ENCODE measurements at places on chromosomes 3 and 15.

DNA sequence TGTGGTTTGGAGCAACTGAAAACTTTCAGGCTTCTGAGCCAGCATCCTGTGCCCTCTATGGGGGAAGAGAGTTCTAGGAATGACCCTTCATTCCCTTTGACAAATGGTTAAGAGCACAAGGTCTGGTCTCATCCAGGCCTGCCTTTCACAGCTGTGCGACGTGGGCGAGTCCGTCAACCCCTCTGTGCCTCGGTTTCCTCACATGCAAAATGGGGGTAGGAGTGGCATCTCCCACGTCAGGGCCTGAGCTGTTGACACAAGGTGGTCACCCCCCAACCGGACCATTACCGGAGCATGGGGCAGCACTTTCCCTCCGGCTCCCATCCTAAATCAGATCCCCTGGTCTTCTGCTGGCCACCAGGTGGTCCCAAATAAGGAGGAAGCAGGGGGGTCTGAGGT is 70.4 kb downstream of the ATP2B2 start:
- no peak for DNase-seq

DNA sequence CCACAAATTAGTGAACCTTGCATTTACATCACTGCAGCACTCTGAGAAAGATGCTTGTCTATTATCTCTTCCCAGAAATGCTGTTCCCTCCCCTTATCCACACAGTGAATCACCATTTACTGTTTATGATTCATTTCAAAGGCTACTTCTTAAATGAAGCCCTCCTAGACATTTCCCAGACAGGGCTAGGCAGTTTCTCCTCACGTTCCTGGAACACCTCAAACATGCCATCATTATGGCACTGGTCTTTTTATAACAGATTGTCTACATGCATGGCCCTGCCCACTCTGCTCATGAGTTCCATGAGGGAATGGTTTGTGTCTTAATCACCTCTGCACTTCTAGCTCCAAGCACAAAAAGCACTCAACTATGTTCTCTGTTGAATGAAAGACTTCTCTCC is 32.2 kb upstream of the TM2D3 start:
- no peak for DNase-seq

GRCh38 chr15:62940755-62941361 is 101.7 kb upstream of the TPM1 start:
- no peak for DNase-seq

- DNase-seq: peak; percentile 31
Observed at GRCh38 chr15:91055548-91056331, 33.3 kb upstream of the VPS33B start.

GRCh38 chr3:165192610-165193192 is 3.5 kb downstream of the SLITRK3 start:
- DNase-seq: no peak

DNA sequence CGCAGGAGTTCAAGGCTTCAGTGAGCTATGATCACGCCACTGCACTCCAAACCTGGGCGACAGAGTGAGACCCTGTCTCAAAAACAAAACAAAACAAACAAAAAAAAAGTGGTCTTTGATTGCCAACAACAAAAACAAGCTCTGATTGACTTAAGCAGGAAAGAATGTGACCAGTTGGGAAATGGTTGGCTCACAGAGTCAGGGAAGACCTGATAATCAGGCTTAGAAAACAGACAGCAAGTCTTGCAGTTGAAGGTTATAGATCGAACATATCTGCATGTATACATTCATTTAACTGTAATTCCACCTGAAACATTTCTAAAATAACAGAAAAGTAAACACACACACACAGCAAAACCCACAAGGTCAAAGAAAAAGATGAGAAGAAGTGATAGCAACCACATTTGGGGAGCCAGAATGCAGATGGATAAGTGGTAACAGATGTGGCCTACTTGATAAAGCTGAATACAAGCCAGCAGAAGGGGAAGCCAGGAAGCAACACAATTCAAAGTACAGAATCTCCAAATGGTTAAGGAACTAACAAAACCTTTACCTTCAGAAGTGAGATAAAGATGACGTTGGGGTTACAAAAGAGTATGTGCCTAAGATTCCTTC is 699.9 kb upstream of the ZNF385D start:
- no peak for DNase-seq

DNA sequence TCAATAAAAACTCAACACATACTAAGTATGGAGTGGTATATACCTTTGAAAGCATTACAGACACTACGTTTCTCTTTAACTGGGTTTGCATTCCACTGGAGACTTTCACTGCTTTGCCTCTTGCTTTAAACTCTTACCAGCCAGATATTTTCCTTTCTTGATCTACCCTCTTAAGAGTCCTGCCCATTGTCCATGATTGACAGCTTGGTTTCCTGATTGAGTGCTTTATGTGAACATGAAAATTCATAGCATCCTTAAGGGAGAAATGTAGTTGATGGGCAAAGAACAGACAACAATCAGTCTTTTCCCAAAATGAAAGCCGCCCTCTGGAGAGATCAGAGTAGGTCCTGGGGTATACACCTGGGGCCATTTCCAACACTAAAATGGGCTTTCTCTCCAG is 78.6 kb downstream of the PTPRG start:
- DNase-seq: no peak

DNA sequence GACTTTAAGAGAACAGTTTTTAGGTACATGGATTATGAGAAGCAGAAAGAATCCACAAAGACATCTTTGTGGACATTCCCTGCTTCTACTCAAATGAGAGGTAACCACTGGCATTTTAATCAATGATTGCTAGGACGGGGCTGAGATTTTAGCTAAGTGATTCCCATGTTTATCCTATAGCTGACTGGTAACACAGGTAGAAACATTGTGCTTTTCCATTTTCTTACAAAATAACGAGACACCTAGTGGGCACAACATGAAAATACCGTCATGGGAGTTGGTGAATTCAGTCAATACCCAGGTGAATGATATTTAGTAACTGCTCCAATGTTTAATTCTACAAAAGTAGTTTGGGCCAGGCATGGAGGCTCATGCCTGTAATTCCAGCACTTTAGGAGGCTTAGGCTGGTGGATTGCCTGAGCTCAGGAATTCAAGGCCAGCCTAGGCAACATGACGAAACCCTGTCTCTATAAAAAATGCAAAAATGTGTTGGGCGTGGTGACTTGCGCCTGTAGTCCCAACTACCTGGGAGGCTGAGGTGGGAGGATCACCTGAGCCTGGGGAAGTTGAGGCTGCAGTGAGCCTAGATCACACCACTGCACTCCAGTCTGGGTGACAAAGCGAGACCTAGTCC is 37.2 kb upstream of the DENND4A start:
- DNase-seq: peak; percentile 70

GRCh38 chr15:35557544-35557943 is 11.6 kb upstream of the DPH6 start:
- DNase-seq: peak; percentile 83

GRCh38 chr3:135125171-135125801 is 330.2 kb downstream of the EPHB1 start:
- DNase-seq: no peak

GRCh38 chr15:68789091-68789490 is 31.6 kb downstream of the ANP32A start:
- no peak for DNase-seq

DNA sequence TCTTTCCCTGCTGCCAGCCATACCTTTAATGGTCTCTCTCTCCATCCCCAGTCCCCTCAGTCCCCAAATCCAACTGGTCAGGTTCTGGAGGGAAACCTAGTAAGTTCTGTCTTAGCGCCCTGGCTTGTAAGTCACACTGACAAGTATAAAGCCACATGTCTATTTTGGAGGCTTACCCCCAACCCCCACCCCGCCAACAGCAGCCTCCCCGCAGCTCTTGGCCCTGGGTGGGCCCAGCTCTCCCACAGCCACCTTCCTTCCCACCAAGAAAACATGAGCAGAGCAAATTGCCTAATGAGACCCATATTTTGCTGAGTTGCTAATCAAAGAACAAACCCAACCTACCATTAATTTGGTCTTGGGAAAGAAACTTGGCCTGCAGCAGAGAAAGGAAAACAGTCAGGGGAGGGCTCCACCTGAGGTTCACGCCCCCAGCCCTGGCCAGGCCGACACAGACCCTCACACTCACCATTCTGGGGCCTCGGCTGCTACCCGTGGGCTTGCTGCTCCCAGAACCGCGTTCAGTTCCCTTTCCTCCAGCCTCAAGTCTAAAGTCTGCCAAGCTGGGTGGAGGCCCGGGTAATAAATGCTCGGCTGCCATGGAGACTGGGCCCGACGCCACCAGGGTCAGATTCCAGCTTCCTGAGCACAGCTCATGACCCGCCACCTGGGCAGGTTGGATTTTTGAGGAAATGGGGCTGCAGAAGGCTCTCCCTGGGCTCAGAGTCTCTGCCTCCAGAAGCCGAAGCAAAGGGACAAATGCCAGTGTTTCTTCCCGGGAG is at the start of gene CALML4:
Gene CALML4, minus strand, starts transcription at position 557 of the 782 bp plus-strand sequence. Its CDS starts 85 bp downstream, at position 472.
- DNase-seq: no peak

DNA sequence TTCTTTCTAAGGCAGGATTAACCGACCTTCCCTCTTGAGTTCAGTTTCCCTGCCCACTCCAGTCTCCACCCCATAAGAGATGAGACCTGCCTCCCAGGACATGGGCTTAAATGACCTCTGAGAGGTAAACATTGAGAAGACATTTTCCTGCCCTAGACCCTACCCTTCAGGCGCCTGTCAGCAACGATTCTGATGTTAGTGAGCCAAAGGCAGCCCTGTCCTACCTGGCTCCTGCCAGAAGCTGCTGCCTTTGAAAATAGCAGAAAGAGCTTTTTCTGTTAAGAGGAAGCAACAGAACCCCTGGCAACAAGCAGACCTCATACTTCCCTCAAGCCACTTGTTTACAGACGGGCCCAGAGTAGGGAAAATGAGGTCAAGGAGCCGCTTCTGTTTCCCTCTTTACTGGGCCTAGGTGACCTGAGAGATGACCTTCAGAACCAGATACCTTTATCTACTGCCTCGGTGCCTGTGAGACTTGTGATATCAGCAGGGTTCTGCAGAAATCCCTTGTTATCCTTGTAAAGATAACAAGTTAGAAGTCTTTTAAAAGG is 52.0 kb downstream of the CD200R1L start:
- no peak for DNase-seq

DNA sequence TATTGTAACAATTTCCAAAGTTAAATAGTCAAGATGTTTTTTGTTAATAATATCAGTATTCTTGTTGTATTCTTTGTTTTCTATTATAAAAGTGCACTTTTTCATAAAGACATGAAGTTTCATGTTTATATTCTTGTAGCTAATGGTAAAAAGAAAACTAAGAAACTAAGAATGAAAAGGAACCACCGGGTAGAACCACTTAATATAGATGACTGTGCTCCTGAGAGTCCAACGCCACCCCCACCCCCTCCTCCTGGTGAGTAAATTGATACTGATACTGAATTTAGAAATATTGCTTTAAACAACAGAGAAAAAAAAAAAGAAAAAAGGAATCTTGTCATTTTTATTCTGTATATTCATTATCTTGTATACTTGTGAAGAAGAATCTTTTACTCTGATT is 13.4 kb downstream of the DHFR2 start:
- DNase-seq: no peak

DNA sequence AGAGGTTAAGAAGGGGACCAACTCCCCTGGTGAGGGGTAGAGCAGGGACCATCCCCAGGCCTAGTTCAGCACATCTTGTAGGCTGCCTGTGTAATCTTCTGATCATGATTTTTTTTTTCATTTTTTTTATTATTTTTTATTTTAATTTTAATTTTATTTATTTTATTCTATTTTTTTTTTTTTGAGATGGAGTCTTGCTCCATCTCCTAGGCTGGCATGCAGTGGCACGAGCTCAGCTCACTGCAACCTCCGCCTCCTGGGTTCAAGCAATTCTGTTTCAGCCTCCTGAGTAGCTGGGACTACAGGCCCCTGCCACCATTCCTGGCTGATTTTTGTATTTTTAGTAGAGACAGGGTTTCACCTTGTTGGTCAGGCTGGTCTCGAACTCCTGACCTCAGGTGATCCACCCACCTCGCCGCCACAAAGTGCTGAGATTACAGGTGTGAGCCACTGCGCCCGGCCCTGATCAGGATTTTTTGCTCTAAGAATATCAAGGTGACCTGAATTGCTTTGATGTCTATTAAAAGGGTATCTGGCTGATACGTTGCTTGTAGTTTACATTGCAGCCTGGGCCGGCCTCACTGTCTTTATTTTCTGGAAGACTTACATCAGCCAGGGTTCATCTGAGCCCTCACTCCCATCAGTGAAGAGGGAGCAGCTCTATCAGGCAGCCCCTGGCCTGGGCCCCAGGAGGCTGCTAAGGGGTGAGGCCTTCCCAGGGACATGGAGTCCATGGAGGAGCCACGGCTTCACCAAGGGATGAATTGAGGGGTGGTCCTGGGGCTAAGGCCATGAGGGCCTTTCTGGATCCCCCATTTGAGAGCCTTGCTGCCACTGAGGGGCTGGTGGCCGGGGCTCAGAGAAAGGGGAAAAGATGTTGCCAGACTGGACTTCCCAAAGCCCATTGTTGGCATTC is 10.7 kb downstream of the SYNM start:
- DNase-seq: no peak

DNA sequence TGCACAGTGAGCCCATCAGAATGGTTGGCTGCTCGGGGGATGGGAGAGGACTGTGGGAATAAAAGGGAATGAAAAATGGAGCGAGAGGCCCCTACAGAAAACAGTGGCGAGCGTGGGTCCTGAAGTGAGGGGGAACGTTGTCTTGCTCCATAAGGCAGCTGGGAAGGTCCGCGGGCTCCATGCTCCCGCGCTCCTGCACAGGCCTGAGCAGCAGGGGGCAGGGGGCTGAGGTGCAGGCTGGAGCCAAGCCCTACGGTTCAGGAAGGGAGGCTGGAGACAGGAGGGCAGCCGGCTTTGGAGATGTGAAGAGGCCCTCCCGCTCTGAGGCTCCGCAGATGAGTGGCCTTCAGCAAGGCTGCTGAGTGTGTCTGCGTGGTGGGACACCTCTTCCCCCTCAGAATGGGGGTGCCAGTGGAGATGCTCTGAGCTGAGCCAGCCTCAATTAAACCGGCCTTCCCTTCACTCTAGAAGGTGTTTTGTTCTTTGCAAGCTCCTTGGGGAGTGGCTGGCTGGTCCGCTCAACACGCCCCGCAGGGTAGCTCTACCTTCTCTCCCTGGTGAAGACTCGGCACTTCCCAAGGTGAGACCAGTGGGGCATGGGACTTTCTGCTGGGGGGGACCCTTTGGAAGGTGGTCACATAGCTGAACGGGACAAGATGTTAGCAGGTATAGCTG is 208.0 kb downstream of the XXYLT1 start:
- DNase-seq: no peak

- no peak for DNase-seq
Observed at GRCh38 chr3:143597774-143598652, 250.3 kb downstream of the SLC9A9 start.
